ENCODE measurements at places on chromosomes 5 and 9.

DNA sequence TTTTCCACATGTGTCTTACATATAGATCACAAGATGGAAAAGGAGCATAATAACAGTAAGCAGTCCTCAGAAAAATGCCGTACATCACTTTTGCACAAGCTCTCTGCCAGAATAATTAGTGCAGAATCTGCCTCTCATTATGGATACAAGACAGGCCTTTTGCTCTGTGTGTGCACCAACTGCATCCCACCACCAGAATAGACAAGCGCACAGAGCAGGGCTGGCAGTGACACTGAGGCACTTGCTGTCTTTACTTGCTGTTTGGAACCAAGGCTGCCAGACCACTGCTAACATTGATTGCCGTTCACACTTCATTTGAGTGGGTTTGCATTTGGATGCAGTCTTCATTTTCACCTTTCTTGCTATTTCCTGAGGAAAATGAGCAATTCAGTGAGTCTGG, 741.3 kb downstream of the TLE1 start:
- no peak for DNase-seq

DNA sequence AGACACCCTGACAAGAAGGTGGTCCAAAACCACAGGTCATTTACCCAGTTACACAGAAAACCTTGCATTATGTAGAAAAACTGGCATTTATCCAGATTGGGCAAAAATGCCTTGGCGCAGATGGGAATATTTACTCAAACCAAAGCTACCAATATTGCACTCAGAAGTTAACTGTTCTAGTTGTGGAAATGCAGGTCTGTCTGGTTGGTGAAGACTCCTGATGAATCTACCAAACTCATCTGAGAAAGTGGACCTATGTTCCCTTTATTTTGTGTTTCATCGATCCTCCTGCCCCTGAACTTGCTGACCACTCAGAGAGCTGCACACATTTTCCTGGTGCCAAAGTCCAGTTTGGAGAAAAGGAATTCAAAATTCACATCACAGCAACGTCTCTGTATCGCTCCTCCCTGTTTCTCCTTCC, 85.2 kb upstream of the ALDH1A1 start:
- DNase-seq: no peak

- DNase-seq: no peak
These were observed 31.0 kb downstream of the CAMK4 start for GRCh38 chr5:111255169-111255568.

GRCh38 chr9:123440256-123440655, 84.3 kb downstream of the CRB2 start:
- DNase-seq: no peak

- DNase-seq: no peak
These were observed 10.2 kb downstream of the PPARGC1B start for GRCh38 chr5:149740341-149740740.

GRCh38 chr9:101705135-101705661, 33.2 kb downstream of the GRIN3A start:
- no peak for DNase-seq

DNA sequence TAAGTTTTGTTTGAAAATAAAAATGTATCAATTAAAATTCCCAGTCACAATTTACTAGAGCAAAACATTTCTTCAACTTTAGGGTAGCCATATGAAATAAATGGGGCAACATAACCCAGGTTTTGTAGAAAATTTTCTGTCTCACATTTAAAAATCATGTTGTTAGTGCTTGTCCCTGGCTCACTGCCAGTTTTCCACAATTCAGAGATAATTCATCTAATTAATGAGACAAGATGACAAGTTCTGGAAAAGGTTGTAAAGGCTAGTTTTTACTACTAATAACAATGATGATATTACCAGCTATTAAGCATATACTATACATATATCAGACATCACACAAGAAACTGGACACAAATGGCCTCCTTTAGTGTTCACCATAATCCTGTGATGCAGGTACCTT, 45.9 kb downstream of the MEGF9 start:
- DNase-seq: no peak

DNA sequence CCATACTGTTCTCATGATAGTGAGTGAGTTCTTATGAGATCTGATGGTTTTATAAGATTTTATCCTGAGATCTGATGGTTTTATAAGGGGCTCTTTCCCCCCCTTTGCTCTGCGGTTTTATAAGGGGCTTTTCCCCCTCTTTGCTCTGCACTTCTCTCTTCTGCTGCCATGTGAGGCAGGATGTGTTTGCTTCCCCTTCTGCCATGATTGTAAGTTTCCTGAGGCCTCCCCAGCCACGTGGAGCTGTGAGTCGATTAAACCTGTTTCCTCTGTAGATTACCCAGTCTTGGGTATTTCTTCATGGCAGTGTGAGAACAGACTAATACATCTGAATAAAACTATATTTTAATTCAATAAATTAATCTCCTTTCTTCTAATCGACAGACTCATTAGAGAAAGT, 64.9 kb upstream of the ZSWIM6 start:
- DNase-seq: no peak

GRCh38 chr9:38306899-38307298, 85.6 kb upstream of the ALDH1B1 start:
- no peak for DNase-seq

GRCh38 chr9:27467486-27467885, 56.6 kb upstream of the IFNK start:
- no peak for DNase-seq

GRCh38 chr9:120616966-120617935, 37.3 kb upstream of the CDK5RAP2 start:
- DNase-seq: no peak

DNA sequence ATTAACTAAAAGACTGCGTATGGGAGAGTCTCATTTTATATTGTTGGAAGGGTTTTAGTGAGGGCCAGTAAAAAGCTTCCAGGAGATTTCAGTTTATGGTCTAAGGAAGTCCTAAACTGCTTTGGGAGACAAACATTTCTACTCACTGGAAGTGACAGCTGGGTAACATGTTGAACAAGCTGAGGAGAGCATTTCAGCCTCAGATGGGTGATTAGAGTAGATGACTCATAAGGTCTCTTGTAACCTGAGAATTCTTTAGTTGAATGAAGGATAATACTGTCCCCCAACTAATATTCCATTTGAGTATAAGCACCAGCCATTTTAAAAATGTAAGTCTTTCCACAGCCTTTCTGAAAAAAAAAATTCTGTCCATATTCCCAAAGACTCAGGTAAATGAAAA, 218.0 kb upstream of the C9orf72 start:
- no peak for DNase-seq

DNA sequence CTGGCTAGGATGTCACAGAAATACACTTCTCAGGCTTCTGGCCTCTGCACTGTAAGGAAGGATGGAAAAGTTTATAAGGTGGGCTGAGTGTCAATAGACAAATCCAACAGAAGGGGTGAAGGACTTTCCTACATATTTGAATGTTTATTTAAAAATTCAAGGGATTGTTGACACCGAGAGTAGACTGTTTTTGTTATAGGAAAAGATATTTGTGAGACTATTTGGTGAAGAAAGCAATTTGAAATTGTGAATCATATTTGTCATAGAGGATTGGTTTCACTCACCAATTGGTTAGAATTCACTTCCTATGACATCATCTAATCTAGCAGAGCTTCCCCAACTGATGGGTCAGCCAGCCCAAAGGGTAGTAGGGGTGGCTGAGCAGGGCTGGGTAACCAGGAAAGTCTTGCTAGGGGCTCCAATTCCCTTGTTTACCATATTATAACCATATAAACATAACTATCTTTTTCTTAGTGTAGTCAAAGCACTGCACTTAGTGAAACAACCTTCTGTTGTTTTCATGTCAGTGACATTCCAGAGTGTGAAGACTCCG, 14.9 kb upstream of the MEGF10 start:
- no peak for DNase-seq

DNA sequence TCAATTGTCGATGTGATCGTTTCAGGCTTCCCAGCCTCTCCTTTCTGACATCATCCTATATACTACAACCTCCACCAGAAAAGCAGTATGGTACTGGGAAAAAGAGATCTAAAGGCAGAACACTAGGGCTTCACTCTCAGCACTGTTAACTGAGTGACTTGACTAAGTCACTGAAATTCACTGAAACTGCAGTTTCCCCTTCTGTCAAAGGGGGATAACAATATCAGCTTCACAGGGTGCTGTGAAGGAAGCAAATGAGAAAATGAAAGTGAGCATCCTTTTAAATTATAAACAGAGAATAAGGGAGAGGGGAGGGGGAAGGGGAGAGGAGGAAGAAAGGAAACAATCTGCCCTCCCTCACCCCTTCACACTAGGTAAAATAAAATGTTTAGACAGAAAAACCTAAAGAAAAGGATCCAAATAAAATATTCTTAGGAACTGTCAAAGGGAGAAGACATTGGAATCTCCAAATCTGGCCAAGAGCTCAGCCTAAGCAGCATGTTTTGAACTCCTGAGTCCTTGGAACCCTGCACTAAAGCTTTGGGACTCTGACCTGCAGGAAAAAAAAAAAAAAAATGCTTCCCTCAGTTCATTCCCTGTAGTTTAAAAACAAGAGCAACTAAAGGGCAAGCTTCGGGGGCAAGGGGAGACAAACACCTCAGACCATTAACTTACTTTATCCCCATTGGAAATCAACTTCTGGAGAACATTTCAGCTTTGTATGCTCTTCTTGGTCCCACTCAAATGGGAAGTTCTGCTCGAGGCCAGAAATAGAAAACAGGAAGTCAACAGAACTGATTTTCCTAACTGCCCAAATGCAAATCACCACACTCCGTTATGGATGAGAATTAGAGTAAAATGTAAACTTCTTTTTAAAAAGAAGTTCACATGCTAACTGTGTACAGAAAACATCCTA, 178.3 kb downstream of the DEPDC1B start:
- DNase-seq: no peak

DNA sequence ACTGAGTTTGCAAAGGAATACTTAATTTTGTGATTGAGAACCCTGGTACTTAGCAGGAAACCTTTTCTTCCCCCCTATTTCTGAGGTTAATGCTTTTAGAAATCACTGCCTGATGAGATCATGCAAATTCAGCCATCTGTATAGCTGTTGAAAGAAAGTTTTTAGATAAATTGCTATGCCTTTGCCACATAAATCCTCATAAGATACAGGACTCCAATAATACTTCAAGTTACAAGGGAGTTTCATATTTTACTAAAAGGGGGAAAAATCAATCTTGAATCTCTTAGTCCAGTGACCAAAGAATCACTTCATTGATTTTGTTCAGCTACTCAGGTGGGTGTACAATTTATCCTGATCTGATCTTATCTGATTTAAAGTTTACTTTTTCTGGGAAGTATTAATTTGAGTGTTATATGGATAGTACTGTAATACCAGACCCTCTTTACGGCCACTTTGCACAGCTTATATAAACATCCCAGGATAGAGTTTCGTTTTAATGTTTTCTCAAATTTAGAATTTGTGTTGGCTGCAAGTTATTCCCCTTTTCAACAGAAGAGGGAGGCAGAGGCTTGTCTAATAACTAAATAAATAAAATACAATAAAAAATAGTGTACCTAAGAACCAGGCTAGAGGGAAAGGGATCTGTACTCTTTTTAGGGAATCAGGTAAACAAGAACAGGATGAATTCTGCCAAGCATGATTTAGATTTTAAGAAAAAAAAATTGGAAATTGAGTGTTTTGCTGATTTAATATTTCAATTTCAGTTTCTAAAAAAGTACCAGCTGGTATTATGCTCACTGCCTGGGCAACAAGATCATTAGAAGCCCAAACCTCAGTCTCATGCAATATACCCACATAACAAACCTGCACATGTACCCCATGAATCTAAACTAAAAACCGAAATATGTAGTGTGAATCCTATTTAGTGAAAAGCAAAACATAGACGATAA, 69.1 kb downstream of the PSAT1 start:
- no peak for DNase-seq

DNA sequence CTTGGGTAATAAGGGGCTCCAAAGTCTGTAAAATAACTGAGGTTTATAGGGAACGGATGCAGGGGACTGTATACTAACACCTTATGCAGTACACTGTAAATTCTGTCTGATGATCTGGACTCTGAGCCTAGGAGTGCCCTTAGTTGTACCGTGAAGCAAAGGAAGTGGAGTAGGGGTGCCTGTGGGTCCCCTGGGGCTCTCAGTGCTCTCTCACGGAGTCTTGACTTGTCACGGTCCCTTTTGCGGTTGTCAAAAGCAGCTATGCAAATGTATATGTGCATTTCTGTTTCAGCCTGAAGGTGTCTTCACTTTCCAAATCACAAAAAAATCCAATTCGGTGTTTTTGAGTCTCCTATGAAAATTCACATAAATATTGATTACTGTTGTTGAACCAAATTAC, 17.8 kb downstream of the DMRT1 start:
- DNase-seq: no peak

DNA sequence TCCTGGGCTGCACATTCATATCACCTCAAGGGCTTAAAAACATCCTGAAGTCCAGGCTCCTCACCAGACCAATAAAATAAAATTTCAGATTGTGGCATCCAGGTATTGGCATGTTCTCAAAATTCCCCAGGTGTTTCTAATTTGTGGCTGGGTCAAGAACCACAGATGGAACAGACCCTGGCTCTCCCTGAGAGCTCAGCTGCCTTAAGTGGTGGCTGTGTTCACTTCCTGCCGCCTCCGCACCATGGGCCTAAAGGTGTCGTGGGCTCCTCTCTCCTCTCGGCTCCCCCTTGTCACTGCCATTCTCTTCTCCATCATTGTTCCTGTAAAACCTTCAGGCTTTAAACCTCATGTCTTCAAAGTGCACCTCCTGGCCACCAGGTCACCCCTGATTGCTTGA, 17.8 kb upstream of the CCNJL start:
- DNase-seq: no peak

- DNase-seq: no peak
These were observed 1.2 kb downstream of the SPATA24 start for GRCh38 chr5:139402561-139403158.

- DNase-seq: no peak
These were observed 13.0 kb downstream of the SLC25A25 start for GRCh38 chr9:128081056-128081455.

GRCh38 chr9:29203244-29203930, 1630.1 kb upstream of the C9orf72 start:
- no peak for DNase-seq

GRCh38 chr5:54611290-54611951, 93.9 kb downstream of the SNX18 start:
- DNase-seq: no peak
